ENCODE measurements at places on chromosomes 7 and 10.

- no peak for DNase-seq
These were observed 222.1 kb upstream of the AOAH start for GRCh38 chr7:36946401-36946739.

DNA sequence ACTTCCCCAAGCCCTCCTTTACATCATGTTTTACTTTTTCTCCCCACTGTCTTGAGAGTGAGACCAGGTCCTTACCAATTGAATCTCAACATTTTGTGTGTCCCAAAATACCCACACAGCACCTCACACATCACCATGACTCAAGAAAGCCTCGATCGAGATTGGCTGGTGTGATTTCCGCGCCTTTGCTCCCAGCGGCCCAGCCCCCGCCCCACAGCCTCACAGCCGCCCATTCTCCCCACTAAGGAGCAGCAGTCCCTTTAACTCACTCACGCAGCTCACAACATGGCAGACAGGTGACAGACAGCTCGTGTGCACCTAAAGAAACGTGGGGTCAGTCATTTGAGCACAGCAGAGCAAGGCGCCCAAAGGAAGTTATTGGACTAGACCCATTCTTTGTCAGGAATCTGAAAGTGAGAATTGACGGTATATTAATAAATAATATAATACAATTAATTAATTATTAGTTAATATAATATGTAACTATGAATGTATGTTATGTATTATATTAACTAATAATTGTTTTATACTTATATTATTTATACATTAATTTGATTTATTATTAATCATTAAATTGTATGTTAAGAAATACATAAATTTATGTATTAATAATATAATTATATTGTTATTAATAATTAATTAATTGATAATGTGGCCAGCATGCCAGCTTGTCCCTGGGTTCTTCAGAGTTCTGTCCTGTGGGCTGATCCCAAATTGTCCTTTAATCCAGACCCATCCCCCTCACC is 204.9 kb upstream of the RNF32 start:
- no peak for DNase-seq

- DNase-seq = no peak
These were observed 2.9 kb downstream of the ZSCAN25 start for GRCh38 chr7:99619571-99620130.

DNA sequence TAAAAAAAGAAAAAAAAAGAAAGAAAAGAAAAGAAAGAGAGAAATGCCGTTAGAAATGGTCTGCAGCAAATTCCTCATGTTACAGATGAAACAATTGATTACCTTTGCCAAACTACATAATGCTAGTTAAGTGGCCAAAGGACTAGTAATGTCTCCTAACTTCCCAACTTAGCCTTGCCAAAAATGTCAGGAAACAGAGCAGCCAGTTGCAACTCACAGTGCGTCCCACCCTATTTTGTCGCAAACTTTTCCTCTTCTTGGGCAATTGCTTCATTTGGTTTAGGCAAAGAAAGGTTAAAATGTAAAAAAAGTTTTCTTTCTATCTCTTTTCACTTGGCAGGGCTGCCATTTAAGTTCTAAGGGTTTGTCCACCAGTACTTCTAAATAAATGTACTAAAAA is 53.1 kb downstream of the APBB1IP start:
- no peak for DNase-seq

- no peak for DNase-seq
These were observed 186.8 kb upstream of the NEBL start for GRCh38 chr10:21083861-21084260.

- DNase-seq = no peak
These were observed 74.3 kb upstream of the POM121L12 start for GRCh38 chr7:52961084-52961483.

DNA sequence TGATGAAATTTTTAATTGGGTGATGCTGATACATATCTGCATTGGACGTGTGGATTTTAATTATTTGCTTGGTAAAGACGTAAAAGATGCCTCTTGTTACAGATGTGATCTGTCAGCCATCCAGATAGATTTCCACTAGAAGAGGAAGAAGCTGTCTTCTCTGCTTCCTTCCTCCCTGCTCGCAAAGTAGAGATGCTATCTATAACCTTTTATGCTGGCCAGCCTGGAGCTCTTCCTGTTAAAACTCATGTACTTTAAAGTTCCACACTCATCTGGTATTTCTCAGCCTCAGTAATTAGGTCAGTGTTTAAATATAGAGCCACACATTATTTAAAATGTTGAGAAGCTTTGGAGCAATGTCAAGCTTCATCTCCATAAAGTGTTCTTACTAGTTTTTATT is 51.2 kb upstream of the TMEM229A start:
- DNase-seq = no peak

DNA sequence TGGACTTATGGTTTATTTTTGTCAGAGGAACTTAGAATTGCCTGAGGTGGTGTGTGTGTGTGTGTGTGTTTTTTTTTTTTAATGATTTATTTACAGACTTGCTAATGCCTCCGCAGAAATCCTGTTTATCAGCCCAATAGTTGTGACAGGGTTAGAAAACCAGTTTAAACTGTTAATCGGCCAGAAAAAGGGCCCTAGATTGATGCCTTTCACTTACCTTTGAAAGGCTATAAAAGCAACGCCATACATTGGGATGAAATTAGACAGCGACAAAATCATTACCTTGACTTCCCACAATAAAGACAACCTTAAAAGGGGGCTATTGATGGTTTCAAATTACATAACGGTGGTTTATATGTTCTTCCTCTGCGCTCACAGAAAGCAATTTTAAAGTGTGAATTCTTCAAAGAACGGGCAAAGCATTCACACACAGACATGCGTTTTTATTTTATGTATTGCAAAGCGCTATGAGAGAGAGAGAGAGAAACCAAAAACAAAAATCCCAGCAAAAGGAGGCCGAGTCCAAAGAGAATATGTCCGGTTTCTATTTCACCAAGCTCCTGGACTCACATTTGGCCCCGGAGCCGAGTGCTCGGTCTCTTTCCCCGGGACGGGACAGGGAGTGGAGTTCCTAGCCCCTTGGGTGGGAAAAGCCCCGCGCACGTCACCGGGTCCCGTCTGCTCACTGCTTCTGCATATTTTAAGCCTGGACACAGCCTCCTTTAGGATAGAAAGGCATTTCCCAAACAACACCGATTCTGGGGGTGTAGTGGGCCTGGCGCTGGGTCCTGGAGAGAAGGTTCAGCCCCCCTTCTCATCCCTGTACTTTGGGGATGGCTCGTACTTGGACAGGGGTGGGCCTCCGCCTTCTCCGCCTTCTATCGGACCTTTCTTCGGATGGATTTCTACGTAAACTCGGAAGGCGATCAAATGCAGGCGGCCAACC is 26.8 kb upstream of the VAX1 start:
- no peak for DNase-seq

DNA sequence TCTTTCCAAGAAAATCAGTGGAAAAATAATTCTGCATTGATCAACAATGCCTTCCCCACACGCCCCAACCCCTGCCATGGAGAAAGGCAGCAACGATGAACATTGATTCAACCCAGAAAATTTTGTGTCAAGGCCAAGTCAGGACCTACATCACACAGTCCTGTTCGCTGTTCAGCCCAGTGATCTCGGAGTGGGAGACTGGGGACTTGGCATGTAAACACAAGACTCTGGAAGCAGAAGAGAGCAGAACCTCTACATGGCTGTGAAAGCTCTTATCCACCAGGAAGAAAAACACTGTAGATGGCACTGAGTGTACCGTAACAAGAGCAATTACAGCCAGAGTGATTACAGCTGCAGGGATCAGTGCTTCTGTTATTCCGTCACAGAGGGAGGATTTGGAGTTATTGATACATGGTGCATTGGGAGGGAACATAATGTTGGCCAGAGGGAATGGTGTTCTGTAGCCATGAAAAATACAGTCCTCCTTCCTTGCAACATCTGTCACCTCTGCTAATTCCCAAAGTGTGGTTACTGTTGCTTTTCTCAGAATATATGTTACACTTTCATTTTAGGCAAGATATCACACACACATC is 136.6 kb downstream of the IQUB start:
- no peak for DNase-seq

- no peak for DNase-seq
These were observed 88.6 kb downstream of the VIM start for GRCh38 chr10:17316488-17317170.

DNA sequence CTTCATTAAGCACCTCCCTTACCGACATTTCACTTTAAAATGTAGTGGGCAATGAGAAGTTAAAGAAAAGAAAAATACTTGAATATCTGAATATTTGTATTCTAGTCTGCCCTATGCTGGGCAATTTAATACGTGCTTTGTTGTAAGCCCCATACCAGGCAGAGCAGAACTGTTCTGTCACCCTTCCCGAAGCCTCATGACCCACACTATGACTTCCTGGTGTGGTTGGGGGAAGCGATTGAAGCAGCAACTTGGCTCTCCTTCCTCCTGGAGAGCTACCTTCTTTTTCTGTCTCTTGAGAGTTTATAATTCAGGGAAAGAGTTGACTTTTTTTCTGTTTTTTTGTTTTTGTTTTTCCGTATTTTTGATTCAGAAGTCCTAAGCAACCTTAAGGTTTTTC is 243.7 kb downstream of the INHBA start:
- DNase-seq = no peak

DNA sequence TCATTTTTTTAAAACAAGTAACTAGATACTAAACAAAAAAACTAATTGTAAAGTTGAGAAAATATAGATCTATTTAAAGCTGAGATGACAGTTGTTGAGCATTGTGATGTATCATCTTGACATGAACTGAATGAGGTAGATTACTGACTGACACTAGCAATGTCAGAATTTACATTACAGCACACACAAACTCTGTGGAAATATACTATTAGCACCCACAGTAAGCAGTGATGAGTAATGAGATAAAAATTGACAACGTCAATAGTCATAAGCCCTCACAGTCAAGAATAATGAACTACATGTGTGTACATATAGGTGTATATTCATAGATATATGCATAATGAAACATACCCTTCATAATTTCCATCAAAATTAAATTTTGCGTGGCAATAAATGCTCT is 368.4 kb downstream of the TFEC start:
- DNase-seq = no peak

DNA sequence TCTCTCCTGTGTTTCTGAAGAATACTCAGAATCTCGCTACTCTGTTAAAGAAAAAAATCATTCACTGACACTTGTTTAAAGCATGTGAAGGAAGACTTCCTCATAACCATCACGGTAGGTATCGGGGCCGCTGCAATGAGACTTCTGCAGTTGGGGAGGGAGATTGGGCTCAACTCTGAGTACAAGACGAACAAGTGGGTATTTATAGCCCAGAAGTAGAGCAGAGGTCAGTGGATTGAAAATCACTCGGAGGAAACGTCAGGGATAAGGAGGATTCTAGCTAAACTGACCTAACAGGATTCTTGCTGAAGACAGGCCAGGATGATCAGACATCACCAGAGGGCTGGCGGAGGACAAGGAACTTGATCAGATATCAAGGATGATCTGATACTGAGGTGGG is 33.3 kb downstream of the ITPRIP start:
- no peak for DNase-seq

DNA sequence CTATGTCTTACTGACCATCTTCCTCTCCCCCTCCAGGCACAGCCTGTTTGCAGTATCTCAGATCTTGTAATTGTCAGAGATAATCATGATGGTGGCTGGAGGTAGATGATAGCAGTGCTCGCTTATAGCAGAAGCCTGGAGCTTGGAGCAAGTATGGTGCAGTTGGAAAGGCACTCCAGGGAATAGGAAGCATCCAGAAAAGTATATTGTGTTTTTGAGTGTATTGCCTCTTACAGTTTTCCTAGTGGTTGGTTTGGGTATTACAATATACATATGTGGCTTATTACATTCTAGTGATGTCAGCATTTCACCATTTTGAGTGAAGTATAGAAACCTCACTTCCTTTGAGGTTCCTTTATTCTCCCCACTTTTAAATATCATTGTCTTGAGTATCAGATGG is 101.5 kb downstream of the STK31 start:
- DNase-seq = no peak

GRCh38 chr10:126061526-126061925 is 165.2 kb downstream of the FANK1 start:
- DNase-seq = no peak

DNA sequence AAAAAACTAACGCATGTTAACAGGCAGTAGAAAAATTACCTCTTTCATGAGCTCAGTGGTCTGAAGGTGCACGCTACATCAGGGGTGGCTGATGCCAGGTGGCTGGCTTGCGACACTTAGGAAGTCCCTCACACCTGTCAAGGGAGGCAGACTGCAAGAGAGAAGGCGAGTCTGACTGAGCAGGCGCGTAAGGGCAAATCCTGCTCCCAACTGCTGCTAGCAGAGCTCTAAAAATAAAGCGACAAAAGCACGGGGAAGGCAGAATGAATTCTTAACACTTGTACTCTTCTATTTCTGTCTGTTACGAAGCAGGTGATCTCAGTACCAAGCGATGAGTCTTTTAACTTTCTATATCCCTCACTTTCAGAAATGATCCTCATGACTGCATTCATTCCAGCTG is 33.1 kb downstream of the CACNA2D1 start:
- no peak for DNase-seq

DNA sequence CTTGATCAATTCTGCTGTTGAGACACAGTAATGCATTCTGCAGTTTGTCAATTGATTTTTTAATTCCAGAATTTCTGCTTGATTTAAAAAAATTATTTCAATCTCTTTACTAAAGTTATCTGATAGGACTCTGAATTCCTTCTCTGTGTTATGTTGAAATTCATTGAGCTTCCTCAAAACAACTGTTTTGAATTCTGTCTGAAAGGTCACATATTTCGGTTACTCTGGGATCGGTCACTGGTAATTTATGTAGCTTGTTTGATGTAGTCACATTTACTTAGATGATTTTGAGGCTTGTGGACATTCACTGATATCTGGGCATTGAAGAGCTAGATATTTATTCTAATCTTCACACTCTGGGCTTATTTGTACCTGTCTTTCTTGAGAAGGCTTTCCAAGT is 67.2 kb upstream of the NME8 start:
- no peak for DNase-seq

DNA sequence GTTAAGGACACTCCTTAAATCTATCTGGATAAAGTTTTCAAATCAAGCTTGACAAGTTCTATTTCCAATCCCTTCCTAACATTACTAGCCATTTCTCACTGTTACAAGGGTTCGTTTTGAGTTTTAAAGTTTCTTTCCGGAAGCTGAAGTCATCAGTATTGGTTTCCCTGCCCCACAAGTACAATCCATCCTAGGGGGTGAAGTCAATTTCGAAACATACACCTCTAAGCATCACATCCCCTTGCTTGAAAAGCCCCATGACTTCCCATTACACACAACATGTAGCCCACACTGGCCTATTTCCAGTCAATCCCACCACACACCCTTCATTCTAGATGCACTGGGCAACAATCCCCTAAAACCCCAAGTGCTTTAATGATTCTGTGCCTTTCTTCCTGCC is 13.0 kb downstream of the DPY19L1 start:
- no peak for DNase-seq
